Stimulated activated CD4-positive, alpha-beta T cell treated with anti-CD3 and anti-CD28 coated beads, Interleukin-1b, Interleukin-23, amount 100 ng/mL, for 1 hour (primary cell): ENCODE measurements at places on chromosomes 3 and 15.

DNA sequence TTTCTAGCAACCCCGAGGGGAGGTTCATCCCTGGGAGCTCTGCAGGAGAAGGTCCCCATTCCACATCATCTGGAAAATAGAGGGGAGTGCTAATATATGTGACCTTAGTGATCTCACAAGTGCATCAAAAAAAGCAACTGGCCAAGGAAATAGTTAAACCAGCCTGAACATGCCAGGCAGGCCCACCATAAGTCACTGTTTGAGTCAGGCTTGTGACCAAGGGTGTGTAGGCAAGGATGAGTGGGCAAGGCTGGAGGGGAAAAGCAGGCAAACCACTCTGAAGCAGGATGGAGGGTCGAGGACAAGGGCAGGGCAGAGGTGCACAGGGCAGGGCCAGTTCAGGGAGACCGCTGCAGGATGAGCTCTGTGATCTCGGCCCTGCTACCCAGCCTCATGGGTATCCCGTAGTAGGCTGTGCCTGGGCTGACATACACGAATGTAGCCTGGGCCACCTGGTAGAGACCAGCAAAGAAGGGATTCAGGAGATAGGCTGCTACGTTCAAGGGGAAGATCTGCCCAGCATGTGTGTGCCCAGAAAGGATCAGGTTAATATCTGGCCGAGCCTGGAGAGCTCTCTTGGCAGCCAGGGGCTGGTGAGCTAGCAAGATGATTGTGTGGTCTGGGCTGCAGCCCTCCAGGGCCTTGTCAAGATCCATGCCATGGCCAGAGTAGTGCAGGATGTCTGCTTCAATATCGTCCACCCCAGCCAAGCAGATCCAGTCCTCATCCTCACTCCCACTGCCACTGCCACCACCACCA, 4.3 kb downstream of the GLB1 start:
- no peak for DNase-seq

GRCh38 chr15:92896561-92896960, 3.6 kb upstream of the CHD2 start:
- DNase-seq, result no peak

- DNase-seq, result no peak
These were observed 45.0 kb downstream of the EHHADH start for GRCh38 chr3:185208823-185209222.

DNA sequence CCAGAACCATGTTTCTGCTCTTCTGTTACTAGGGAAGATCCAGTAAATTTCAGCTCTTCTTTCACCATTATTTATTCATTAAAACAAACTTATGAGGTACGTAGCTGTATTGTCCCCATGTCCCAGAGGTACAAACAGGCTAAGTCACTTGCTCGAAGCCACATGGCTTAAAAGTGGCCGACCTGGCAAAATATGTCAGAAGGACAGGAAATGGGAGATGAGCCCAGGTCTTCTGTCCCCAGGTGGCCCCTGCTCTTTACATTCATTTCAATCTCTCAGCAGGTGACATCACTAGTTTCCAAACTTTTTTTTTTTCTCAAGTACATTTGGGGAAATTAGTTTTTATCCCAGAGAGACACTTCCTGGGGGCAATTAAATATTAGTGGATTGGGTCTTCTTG, 34.1 kb upstream of the LPP start:
- no peak for DNase-seq
